ENCODE measurements at places on chromosomes 6 and 20. TPM values are rescaled to one million over a fixed set of nuclear protein-coding genes. Genes with fewer than 3 reads are reported as not detected.

DNA sequence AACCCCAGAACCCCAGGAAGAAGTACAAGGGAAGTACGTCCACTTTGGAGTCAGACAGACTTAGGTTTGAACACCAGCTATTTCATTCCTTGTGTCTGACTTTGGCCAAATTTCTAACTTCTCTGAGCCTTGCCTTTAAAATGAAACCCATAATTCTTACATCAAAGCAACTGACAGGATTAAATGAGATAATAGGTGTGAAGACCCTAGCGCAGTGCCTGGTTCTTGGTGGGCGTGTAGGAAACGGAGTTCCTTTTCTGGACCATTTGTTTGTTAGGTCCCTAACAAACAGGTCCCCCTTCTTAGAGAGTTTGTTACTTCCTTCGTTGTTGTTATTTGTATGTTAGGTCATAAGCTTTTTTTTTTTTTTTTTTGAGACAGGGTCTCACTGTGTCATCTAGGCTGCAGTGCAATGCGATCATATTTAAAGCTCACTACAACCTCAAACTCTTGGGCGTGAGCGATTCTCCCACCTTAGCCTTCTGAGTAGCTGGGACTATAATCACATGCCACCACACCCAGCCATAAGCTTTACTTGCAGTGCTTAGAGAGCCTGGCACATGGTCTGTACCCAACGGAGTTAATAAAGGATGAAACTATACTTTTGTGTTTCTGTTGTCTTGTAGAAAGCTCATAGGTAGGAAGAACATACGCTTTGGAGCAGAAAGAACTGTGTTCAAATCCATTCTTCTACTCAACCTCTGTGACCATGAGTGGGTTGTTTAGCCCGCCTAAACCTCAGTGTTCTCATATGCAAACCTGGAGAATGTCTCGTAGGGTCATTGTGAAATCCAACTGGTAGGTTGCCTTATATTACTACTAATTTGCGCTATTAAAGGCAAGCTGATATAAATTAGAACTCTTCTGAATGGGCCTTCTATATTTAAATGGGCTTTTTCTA is 21.8 kb upstream of the MROH8 start:
- no peak for DNase-seq

DNA sequence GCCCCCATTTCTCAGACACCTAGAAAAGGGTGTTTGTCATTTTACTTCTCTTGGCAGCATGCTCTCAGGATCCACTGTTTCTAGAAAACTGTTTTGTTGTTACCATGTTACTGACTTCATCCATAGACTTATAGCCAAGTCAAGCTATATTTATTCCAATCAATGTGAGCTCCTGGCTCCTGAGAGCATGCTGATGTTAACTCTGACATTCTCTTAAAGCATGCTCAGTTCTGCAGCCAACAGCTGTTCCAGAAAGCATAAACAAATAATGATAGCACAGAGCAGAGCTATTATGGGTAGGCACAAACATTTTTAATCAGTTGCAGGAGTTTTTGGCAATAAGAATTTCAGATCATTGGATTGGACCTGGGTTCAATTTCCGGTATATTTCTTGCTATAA is 92.4 kb upstream of the CEP85L start:
- DNase-seq: no peak

C6orf141 gene
- polyA plus RNA-seq: not detected

DNA sequence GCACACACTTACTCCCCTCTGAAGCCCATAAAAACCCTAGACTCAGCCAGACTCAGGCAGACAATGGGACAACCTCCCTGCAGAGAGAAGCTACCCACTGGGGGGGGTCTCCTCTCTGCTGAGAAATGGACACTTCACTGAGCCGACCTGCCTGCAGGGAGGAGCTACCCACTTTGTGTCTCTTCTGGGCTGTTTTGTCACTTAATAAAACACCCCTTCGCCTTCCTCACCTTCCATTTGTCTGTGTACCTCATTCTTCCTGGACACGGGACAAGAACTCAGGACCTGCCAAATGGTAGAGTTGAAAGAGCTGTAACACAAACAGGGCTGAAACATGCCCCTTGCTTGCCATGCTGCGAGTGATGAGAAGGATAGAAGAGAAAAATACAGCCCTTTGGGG is 151.7 kb upstream of the HDDC2 start:
- no peak for DNase-seq

DNA sequence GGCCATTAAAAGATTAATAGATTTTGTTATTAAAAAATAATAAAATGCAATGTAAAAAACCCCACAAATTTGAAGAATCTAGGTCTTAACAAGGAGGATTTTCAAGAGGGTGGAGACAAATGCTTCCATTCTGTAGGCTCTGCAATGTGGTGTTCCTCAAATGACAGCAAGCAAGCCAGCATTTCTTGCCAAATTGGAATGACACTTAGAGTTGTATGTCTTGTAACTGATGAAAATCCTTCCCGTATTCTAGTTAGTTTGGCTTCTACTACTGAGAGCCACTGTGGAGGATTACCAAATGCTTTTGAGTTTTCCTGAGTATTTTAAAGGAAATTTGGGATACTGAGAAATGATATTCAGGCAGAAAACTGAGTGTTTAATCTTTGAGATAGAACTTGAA is 1225.5 kb upstream of the CITED2 start:
- no peak for DNase-seq

- DNase-seq: no peak
Measured at GRCh38 chr6:45021676-45022075, 306.5 kb upstream of the RUNX2 start.

DNA sequence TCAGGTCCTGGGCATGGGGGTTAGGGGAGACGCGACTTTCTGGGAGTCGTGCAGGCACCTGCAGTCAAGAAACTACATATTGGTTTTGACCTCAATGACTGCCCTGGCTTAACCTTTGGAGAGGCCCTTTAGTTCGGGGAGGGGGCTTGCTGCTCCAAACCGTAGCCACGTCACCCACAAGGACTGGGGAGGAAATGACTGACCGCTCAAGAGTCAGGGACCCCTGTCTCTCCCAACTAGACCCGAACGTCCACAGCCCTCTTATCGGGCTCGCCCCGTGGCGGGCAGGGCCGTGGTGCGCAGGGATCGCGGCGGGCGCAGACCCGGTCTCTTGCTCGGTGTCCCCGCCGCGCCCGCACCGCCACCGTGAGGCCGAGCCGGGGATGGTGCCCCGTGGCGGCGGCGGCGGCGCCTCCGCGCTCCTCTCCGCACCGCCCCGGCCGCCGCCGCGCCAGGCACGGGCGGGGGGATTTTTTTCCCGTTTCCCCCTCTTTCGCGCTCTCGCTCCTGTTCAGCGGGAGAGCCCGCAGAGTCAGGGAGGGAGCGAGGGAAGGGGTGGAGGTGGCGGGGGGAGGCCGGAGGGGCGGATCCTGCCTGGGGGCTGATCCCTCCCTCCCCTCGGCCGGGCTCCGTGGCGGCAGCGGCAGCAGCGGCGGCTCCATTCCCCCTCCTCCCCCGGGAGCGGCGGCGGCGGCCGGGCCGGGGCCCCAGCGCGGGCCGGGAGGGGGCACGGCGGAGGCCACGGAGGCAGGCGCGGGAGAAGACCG is at the start of gene BRPF3:
BRPF3 (plus strand) TSS at position 632 of the 767 bp plus-strand sequence. CDS start 3,579 bp downstream, outside the sequence.
- DNase-seq: peak; percentile 89

STMND1 gene
- polyA plus RNA-seq: not detected

PHACTR3 gene
- not detected for polyA plus RNA-seq

- DNase-seq: no peak
Measured at GRCh38 chr6:17182961-17183360, 81.1 kb downstream of the STMND1 start.

DNA sequence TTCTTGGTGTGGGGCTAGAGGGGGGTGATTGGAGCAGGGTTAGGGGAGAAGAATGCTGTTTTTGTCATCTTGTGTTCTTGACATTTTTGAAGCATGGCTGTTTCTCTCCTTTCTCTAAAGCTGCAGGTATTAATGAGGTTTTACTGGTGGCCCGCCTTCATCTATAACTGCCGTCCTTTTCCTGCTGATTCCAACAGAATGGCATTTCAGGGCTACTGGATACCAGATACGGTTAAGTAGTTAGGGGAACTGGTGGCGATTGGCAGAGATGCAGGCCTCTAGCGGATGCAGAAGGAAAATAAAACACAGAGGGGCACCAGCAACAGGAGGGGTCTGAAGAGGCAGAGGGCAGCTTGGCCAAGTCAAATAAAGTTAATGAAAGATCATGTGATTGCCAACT is 89.7 kb upstream of the EEF1E1 start:
- no peak for DNase-seq

Measured in aorta (tissue), 5 donors.